ENCODE measurements at places on chromosomes 5 and 9.

DNA sequence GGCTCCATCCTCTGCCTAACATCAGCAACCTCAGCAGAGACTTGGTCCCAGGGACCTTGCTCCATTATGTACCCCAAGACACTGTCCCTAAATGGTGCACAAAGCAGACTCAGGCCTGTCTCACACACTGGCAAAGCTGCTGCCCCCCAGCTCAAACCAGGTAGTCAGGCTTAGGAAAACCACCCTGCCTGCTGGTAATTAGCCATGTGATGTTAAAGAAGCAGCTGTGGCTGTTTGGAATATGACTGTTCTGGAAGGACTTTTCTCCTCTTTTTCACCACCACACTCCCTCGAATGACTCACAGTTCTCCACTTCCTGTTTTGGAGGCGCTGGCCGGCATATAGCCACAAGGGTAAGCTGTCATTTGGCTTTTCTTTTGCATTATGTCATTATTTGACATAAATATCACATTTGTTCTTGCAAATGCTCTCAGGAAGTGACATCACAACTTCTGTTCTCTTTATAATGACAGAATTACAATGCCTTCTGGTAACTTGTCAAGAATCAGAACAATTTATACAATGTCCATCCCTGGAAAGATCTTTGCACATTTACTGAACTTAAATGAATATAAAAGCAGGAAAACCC is 113.9 kb downstream of the SUSD1 start:
- no peak for DNase-seq

GRCh38 chr9:106693558-106693957 is 169.4 kb upstream of the ZNF462 start:
- DNase-seq: no peak

- no peak for DNase-seq
Observed at GRCh38 chr5:17228821-17229291, 11.4 kb downstream of the BASP1 start.

DNA sequence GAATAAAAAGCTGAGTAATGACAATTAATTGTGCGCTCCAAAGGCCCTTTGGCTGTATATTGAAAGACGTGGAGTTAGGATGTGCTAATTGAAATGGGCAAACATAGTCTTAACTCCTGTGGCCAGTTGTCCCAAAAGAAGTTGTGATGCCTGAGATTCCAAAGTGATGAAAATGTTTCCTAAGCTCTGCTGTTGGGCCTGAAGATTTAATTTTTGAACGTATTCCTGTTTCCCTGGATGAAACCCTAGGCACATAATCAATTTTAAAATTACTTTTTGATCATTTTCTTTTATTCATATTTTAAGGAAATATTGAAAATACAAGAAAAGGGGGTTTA is 87.9 kb downstream of the PRDM6 start:
- no peak for DNase-seq

DNA sequence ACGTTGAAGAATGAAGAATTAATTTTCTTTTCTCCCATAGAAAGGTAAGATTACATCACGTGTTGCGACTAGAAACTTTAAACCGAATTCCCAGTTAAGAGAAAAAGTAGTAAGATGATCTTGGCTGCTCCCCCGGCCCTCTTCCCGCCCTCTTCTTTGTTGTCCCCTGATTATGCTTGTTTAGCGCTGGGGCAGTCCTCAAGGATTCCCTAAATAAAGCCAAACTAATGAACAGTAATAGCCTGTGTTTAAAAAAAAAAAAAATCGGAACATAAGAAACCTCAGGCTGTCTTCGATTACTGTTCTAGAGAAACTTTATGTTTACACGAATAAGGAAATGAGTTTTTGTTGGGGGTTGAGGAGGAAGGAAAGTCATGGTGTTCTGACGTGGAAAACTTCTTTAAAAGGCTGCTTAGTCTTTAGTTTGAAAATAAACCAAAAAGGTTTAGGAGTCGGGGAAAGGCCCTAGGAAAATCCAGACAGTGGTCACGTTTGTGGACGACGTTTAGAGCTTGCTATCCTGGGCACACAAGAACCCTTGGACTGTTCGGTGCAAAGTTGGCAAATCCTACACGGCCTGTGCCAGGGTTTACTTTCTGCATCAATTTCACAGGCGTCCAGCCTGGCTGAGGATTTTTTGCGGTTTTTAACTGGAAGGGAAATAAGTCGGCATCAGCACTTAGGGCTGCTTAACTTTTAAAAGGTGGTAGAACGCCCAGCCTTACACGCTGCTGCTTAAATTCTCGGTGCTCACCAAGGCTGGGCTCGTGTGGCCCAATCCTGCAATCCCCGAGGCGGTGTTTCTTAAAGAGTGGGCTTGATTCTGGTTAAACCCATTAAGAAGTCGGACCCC is 1.1 kb upstream of the MAT2B start:
- peak; percentile 33 for DNase-seq

GRCh38 chr5:65892801-65893200 is 33.6 kb upstream of the ERBIN start:
- no peak for DNase-seq

- DNase-seq: no peak
Observed at GRCh38 chr9:134442486-134443173, 116.4 kb downstream of the RXRA start.

- DNase-seq: no peak
Observed at GRCh38 chr9:95116002-95116807, 201.3 kb downstream of the FANCC start.

- DNase-seq: no peak
Observed at GRCh38 chr9:119768266-119768665, 399.0 kb upstream of the BRINP1 start.

DNA sequence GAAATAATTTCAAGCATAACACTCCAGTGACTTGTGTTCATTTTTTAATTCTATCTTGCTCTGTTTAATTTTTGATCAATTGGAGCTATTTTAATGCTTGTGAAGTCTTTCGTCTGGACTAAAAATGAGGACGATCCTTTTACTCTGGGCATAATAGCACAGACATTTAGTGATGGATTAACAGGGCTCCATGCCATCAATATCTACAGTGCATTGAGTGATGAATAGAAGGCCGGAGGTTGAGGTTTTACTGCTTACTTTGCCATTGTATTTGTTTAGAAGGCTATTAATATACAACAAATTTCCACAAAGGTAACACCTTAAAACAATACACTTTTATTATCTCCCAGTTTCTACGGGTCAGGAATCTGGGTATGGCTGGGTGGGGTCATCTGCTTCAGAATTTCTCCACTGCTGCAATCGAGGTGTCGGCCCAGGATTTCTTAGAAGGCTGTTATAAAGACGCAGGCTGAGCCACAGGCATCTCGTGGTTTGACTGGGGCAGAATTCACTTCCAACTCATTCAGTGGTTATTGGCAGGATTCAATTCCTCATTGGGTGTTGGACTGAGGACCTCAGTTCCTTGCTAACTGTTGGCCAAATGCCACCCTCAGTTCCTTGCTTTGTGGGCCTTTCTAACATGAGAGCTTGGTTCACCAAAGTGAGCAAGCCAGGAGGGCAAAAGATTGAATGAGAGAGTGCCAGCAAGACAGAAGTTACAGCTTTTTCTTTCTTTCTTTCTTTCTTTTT is 265.4 kb upstream of the VLDLR start:
- DNase-seq: no peak

DNA sequence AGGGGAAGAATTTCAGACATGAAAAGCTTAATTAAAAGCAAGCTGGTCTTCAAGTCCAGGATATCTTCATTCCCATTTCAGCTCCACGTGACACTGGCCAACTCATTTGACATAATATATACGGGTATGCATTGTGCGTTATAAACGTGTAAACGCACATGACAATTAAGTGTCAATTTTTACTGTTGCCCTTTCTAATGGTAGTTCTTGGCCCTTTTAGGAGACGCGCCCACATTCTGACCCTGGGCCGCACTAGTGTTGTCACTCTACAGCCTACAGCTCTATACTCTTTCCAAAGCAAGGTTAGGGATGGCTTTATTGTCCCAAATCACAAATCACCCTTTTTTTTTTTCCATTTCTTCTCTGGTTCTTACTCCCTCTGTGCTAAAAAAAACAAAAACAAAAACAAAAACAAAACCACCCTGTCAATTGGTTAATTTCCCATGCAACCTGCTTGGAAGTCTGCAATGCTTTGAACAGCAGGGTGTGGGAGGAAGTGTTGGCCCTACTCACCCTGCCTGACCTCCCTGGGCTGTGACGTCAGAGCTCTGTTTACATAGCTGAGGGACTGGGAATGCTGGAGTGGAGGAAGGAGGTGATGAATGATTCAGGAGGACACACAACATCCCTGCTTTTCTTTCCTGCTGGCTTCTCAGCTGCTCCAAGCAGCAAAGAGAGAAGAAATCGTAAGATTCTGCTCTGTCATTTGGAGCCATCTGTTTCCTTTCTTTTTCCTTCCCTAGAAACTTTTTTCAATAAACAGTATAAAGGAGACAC is 19.3 kb downstream of the RFK start:
- no peak for DNase-seq

GRCh38 chr9:131635285-131635684 is 90.0 kb downstream of the PRRT1B start:
- DNase-seq: peak; percentile 73

DNA sequence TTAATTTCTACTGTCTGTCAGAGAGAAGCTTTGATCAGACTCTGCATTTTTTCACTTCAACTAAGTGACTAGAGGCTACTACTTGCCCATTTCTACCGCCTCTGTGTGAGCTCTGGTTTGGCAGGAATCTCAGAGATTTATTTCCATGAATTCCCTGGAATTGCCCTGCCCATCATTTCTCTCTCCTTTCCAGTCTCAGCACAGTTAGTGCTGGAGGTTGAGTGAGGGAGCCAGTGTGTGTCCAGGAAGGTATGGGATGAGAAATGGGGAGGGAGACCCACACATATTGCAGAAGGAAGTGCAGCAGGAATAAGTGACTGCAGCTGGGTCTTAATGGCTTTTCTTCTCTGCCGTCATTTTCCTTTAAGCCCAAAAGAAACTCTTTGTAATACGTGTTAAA is 443.1 kb upstream of the ZNF462 start:
- DNase-seq: no peak

GRCh38 chr9:2307480-2307879 is 292.3 kb downstream of the SMARCA2 start:
- no peak for DNase-seq

DNA sequence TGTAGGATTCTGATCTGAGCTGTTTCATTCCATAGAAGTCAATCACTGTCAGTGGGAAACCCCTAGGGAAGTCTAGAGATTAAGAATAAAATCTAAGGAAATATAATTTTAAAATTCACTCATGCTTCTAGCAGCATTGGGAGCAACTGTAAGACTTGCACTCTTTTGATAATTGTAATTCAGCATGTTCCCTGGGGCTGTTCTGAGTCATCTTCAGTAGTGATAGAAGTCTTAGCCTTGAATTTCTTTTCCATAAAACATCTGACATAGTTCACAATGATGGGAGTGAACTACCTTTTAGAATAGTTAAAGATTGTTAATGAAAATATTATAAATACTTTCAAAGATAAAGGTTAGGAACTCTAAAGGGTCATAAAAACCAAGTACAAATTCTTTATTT is 935.8 kb downstream of the DTWD2 start:
- no peak for DNase-seq

DNA sequence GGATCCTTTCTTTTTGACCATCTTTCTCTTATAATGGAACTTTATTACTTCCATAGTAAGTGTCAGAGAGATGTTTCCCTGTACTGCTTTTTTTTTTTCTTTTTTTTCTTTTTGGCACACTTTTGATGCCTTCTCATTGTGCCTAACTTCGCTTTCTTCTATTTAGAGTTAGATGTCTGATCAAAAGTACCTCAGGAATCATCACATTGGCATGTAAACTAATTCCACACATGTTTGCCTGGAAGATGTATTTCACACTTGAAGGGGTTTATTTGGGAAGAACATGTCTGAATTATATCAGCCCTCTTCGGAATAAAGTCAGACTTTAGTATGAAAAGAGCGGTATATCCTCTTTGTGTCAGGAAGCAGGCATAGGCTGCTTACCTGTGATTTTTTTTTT is 35.1 kb downstream of the SMARCA2 start:
- no peak for DNase-seq

DNA sequence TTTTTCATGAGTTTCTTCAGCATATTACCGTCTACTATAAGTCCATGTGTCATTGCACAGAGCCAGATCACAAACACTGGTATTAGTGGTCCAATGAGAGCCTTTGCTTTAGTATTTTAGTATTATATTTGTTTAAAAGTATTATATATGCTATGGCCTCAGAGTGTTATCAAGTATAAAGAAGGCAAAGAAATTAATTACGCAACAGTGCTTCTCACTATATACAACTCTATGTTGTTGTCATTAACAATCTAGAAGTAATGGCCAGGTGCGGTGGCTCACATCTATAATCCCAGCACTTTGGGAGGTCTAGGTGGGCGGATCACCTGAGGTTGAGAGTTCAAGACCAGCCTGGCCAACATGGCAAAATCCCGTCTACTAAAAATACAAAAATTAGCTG is 47.1 kb upstream of the RAPGEF6 start:
- DNase-seq: no peak

DNA sequence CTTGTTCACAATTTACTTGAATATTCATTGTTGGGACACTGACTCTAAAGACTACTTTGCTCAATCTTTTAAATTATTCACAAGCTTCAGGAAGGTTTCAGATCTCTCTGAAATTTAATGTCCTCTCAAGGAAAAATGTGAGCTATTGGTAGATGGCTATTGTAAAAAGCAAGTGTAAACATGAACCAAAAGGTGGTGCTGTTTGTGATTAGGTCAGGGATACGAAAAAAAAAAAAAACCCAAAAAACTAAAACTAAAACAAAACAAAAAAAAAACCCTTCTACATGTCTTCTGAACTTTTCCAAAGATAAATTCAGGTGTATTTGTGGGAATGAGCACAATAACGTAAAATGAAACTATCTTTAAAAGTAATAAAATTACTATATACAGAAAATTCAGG is 193.8 kb downstream of the SLF1 start:
- DNase-seq: no peak

- DNase-seq: no peak
Observed at GRCh38 chr9:130429831-130430230, 14.9 kb upstream of the ASS1 start.
